ENCODE measurements at places on chromosomes 5 and 9.

DNA sequence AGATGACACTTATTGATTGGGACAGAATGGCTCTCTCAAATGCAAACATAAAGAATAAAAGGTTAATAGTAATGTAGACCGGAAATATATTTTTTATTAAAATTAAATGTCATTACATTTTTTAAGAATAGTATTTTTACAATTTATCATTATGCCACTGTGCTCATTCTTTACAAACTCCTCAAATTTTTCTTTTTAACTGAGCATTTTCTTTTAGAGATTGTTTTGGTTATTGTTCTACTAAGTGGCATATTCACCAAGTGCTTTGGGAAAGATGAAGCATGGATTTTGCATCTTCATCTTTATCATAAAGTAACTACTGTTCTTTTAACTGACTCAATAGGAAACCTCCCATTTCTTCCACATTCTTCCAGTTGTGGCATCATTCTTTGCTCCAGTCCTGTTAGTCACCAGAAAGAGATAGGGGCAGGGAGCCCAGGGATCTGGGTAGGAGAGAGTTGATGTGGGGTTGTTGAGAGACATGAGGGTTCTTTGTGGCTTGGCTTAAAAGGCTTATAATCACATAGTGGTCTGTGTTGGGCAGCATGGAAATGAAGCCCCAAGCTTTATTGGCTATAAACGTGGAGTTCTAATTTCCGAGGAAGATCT, 69.8 kb downstream of the SYK start:
- DNase-seq: no peak

GRCh38 chr9:104278929-104279496, 184.9 kb downstream of the SMC2 start:
- DNase-seq: no peak

DNA sequence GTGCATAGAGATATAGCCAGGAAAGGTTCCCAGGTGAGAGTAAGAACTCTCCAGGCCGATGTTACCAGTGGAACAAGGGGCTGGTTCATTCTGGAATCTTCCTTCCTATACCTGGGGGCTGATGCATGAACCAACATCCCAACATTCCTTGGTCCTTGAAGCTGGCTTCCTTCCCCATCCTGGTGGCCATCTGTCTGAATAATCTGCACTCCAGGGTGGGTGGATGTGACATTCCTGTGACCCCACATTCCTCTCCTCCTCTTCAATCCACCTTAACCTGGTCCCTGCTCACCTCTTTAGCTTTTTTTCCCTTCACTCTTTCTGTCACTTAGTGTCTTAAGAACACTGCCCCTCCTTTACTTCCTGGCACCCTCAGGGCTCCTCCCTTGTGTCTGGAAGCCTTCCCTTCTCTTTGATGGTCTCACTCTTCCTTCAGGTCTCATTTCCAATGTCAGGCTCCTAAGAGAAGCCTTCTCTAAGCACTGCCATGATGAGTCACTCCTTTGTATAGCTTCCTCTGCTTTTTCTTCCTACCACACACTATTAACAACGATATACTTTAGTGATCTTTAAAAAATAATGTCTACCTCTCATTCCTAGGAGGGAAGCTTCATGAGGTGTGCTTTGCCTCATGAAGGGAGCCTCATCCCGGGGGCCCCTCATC, 80.3 kb downstream of the BOD1 start:
- DNase-seq: no peak

- DNase-seq: peak; percentile 83
These were observed at the start of the genes NMRK1 and OSTF1 for GRCh38 chr9:75087824-75088645. Gene NMRK1 (minus strand): TSS chr9:75088155. CDS start chr9:75083115, 5,040 bp downstream. Gene OSTF1 (plus strand): TSS chr9:75088514. CDS start chr9:75088693, 179 bp downstream.

GRCh38 chr9:95839012-95839411, 36.5 kb upstream of the ERCC6L2 start:
- no peak for DNase-seq

DNA sequence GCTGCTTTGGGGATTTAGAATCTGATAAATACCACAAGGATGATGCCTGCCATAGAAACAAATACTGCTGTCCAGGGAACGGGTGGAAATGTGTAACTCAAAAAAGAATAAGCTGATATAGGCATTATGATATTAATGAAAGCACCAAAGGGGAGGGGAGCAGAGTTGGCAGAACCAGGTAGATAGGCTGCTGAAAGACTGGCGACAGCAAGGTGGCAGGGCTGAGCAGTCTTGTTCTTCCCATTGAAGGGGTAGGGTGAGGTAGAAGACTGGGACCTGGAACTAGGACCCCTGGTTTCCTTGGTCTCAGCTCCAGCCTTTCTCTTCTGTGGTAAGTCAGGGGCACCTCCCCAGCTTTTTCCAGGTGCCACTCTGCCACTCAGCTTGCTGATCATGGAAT, 31.4 kb upstream of the TMOD1 start:
- DNase-seq: no peak

DNA sequence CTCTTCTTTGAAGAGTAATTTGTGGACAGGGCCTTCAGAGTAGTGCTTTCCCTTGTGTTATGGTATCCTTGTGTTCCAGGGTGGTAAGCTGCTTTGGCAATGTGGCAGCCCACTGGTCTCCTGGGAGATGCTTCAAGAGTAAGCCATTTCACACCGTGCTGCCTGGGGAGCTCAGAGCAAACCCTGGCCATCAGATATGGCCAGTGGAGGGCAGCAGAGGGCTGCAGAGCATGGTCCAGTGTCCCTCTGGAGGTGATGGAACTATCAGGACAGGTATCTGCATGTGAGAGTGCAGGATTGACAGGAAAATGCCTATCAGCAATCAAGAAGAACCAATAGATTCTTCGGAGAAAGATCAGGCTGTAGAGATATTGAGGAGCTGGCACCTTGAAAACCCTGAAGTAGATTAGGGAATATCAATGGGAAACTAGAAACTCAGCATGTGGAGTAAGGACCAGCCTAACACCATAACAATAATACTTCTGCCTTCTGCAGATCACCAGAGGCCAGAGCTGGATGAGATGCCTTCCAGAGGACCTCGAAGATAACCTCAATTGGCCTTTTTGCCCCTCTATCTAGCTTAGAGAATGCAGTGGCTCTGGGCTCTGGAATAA, 90.8 kb downstream of the PLPPR1 start:
- DNase-seq: no peak

GRCh38 chr5:80704221-80704620, 49.4 kb upstream of the DHFR start:
- DNase-seq: no peak

DNA sequence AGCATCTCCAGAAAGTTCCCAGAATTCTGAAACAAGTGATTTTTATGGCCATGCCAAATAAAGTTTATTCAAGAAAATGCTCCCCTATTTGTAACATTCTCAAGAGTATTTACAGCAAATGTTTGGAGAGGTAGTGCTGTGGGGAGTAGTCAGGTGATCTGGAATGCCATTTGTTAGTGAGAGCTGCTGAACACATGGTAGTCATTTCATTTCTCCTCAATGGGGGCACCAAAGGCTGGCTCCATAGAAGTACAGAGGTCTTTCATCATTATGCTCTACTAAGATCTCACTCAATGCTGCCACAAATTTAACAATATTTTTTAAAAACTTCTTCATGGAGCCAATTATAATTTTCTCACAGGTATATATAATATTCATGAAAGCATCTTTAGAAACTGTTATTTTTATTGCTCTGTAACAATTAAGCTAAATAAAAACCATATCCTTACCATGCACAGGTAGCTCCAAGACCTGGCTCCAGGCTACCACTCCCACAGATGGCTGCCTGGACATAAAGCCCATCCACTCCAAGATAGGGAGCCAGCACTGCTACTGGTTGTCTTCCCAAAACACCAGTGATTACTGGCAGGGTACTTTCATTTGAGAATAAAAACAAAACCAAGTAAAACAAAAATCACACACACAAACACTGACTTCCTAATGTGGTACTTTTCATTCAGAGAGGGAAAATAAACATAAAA, 200.8 kb downstream of the PLK2 start:
- DNase-seq: no peak

DNA sequence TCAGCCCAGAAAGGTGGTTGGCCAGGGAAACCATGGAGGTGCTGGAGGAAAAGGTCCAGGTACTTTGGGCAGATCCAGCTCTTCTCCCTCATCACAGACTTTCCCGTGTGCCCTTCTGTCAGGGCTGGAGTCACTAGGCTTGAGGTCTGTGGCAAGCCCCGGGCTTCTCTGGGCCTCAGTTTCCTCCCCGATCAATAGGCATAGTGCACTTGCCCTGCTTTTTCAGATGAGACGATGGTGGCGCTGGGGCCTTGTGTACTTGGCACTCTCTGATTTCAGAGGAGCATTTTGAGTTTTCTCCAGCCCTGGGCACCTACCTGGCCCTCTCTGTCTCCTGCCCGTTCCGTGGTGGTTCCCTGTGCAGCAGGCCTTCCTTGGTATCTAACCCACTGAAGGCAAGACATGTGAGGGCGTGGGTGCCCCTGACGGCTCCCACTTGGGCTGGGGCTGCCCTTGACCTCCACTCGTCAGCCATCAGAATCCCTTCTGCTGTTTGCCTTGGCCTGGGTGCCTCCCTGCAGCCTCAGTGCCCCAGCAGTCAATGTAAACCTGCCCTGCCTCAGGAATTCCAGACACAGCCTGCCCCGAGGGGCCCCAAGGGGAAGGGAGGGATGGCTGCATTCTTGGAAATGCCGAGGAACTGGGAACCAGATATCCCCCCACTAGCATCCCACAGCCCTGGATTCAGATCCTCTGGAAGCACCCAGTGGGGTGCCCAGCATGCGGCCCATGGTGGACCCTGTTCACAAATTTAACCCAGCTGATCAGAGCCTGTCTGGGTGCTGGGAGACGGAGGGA, 66.3 kb upstream of the COL5A1 start:
- DNase-seq: no peak

DNA sequence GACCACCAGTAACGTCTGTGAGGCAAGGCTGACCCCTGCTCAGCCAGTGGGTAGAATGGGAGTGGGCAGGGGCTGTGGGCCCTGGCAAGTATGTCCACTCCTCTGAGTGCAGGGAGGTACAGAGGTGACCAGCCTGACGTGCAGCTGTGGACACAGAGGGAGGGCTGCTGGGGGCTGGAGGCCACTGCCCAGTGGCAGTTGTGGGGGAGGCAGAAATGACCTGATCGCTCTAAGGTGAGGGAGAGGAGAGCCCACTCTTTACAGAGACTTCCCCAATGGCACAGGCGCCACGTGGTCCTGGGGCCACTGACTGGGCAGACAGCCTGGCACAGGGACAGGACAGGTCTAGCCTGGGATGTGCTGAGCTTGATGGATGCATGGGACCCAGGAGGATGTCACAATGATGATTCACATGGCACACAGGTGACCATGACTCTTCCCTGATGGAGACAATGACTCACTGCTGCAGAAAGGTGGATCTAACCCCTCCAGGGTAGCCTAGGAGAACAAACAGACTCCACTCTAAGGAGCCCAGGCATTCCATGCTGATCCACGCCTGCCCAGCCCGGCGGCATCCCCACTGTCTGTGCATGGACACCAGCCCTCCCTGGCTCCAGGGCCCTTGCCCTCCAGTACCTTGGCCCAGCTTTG, 7.7 kb downstream of the LPCAT1 start:
- DNase-seq: no peak

All from effector CD8-positive, alpha-beta T cell (primary cell).